ENCODE measurements at places on chromosomes 7 and 10.

DNA sequence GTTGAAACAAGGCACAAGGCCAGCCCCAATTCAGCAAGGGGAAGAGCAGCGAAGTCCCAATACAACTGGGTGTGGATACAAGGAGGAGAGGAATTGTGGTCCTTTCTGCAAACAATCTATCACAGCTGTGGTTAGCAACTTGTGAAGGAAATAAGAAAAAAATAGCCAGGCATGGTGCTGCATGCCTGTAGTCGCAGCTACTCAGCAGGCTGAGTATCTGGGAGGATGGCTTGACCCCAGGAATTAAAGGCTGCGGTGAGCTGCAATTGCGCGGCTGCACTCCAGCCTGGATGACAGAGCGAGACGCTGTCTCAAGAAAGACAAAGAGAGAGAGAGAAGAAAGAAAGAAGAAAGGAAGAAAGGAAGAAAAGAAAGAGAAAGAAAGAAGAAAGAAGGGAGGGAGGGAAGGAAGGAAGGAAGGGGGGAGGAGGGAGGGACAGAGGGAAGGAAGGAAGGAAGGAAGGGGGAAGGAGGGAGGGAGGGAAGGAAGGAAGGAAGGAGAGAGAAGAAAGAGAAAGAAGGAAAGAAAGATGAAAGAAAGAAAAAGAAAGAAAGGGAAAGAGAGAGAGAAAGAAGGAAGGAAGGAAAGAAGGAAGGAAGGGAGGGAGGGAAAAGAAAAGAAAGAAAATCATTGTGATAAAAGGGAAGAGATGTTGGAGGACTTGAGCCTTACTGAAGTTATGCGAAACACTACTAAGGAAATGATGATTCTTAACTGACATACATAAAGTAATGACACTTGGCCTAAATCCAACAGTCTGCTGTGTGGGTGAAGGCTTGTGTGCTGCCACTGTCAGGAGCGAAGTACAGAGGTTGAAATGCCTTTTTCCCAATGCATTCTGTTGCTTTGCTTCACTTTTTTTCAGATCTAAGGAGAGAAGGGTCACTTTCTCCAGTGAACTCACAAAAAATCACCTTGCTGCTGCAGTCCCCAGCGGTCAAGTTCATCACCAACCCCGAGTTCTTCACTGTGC lies 117.0 kb upstream of the STK17A start:
- no peak for DNase-seq

GRCh38 chr7:150360363-150361058 lies 8.1 kb upstream of the REPIN1 start:
- DNase-seq: no peak

DNA sequence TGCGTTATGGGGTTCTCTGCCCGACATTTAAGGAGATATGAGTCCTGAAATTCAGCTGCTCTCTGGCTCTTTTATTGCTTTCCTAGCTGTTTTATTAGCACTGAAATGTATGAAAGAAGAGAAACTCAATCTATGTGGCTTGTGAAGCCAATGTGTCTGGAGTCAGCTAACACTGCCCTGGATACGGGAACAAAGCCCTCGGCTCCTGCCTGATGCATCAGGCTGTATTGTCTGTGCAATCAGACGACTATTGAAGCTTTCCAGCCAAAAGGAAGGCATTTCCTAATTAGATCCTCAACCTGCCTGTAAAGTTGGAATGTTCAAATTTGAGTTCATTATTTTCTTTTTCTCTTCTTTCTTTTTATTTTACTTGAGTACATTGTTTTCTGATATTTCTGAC lies 22.0 kb upstream of the TM9SF3 start:
- no peak for DNase-seq

DNA sequence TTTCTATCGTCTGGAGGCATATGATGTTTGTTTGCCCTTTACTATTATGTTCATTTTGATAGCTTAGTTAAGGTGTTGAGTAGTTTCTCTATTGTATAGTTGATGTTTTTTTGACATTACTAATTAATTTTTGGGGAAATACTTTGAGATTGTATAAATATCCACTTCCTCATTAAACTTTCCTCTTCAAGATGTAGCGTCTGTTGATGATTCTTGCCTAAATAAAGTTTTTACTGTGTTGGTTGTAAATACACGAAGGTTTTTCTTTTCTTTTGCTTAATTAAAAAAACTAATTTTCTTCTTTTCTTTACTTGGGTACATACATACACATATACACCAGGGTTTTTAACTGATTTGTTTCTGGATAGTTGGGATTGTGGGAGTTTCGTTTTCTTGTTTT lies 8.5 kb downstream of the KMT2E start:
- DNase-seq: no peak

GRCh38 chr7:32219416-32219815 lies 149.2 kb upstream of the PDE1C start:
- DNase-seq: no peak

- no peak for DNase-seq
These were observed 925.1 kb upstream of the CELF2 start for GRCh38 chr10:10092581-10092980.

- no peak for DNase-seq
These were observed 21.0 kb downstream of the SFMBT2 start for GRCh38 chr10:7389844-7390243.

DNA sequence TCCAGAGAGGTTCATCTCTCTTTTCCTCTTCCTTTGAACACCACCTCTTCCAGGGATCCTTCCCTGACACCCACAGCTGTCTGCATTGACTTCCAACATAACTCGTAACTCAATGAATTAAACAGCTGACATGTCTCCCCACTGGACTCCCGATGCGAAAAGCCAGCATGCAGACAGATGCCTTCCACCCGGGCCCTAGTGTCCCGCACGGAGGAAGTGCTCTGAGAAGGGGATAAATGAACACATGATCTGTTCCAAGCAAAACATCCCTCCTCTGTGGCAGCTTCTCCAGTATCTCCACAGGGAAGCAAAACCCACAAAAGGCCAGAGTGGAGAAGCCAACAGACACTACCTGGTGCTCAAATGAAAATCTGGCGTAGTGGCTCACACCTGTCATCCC lies 28.3 kb downstream of the OGDHL start:
- no peak for DNase-seq

GRCh38 chr7:33190688-33191304 lies 61.4 kb downstream of the BBS9 start:
- DNase-seq: no peak

- DNase-seq: no peak
These were observed 142.8 kb upstream of the PHYHIPL start for GRCh38 chr10:59033622-59034021.

- no peak for DNase-seq
These were observed 149.5 kb upstream of the SVIL start for GRCh38 chr10:29784175-29784773.

- no peak for DNase-seq
These were observed 125.6 kb upstream of the FRMD4A start for GRCh38 chr10:14456218-14456869.

- no peak for DNase-seq
These were observed 33.8 kb upstream of the CUX1 start for GRCh38 chr7:101783381-101784181.

DNA sequence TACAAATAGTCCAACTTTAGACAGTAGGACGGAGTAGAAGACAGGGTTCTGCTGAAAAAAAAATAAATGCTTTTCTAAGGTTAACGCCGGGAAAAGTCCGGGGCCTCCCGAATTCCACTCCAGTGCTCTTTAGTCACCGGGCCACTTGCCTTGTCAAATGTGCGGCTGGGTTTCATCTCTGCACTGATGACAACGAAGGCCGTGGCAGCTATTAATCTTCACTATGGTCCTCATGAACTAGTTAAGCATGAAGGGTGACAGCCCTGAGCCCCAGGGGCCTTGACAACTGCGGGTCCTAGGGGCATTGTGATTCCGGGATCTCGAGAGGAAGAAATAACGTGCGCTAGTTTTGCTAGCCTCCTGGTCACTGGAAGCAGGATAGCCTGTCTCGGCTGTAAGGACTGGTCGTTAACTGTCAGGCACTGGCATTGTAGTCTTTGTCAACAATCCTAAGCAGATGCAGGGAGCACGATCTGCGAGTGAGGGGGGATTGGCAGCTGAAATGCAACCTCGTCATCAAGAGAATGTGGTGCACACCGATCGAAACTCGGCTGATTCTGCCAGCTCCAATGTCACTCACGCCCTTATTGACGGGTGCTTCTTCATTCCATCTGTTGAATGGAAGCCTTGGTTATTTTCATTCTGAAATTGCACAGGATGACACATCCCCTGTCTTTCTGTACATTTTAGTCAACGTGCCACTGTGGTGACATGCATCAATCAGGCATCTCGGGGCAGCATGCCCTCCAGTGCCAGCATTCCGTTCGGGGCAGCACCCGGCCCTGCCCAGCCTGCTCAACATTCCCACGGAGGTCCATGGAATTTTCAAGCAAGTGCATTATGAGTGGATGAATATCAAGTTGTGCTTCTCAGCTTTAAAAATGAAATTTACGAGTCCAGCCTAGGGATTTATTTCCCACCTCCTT lies 51.6 kb upstream of the MGMT start:
- no peak for DNase-seq

DNA sequence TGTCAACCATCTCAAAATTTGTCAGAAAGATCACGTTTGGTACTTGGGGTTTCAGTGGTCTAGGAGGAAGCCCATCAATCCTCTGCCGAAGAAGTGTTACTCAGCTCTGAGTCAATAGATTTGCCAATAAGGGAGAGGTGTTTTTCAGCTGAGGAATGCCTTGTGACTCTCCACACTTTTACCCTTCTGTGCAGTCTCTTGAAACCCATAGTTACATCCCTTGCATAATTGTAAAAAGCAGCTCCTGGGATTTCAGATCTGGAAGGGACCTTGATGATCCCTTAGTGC lies 47.5 kb downstream of the INSYN2A start:
- no peak for DNase-seq

DNA sequence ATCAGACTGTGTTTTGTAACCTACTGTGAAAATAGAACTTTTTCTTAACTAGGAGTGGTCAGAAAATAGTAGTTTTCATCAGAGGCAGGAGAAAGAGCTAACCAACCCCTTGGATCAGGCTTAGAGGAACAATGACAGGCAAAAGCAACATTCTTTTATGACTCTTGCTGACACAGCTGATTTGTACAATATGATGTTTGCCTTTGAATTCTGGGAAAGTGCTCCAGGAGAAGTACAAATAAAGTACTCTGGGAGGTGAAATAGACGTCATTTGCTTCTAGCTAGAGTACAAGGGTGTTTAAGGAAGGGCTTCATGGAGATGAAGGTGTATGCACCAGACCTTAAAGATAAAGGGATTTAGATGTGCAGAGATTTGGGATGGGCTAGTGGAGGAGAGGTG lies 75.1 kb upstream of the KIAA1217 start:
- DNase-seq: no peak

GRCh38 chr7:857661-858060 lies 18.7 kb upstream of the GET4 start:
- DNase-seq: no peak

- DNase-seq: no peak
These were observed 869 bp downstream of the PSAP start for GRCh38 chr10:71850021-71850742.

DNA sequence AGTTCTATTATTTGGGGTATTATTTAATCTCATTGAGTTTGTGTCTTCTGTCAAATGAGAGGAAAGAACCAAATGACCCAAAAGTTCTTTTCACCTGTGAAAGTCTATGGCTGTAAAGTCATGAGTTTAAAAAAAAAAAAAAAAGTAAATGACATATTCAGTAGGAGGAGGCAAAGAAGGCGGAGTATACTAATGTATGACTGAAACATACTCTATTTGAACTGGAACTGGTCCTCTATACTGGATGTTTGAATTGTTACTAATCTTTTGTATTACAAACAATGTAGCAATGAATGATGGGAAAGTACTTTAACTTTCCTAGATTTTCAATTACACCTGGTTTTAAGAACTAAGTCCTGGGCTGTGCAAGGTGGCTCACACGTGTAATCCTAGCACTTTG lies 24.9 kb upstream of the GSAP start:
- DNase-seq: no peak

DNA sequence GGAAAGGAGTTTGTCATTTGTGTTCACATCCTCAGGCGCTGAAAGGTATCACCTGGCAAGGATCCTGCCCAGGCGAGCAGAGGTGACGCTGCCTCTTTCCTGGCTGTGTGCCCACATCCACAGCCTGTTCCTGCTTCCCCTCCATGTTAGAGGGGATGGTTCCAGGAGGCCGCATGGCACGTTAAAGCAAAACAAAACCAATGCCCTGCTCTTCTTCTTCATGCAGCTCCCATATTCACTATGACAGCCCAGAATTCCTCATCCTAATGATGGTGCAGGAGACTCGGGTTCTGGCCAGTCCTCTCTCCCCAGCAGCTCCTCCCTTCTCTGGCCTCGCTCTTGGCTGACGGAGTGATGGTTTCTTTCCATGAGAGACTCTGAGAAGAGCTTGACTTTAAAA lies 678.5 kb upstream of the ANKRD30A start:
- DNase-seq: no peak

DNA sequence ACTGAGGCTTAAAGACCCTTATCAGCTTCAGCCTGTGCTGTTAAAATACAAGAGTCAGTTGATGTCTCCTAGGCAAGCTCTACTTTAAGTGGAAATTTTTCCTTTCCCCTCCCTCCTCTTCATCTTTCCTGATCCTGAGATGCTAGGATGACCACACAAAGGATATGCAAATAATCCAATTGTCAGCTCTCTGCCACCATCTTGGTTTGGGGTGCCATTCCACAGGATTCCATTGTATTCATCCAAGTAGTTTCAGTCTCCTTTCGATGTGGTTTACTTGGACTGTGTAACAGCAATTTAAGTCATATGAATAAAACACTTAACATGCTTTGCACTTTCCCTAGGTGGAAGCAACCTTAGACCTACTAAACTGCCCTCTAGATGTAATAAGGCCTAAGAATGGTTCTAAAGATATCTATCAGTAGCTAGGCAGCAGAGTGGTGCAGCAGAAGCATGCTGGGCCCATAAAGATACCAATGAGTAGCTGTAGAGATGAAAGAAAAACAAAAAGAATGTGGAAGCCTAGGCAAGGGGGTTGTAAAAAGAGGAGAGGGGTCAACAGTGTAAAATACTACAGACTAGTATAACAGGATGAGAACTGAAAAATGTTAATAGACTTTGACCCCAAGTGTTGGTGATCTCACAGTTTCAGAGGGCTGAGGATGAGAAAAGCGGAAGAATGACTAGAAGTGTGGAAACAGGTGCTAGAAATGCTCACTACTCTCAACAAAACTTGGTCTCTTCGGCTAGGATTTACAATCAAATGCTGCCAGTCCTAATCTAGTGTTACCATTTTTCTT lies 2.4 kb upstream of the CFAP69 start:
- no peak for DNase-seq

- DNase-seq: no peak
These were observed 428.7 kb upstream of the AKR1E2 start for GRCh38 chr10:4397337-4397736.

Measured in cortex of kidney (tissue), 1 donor.